ENCODE measurements at places on chromosomes 16 and 17.

DNA sequence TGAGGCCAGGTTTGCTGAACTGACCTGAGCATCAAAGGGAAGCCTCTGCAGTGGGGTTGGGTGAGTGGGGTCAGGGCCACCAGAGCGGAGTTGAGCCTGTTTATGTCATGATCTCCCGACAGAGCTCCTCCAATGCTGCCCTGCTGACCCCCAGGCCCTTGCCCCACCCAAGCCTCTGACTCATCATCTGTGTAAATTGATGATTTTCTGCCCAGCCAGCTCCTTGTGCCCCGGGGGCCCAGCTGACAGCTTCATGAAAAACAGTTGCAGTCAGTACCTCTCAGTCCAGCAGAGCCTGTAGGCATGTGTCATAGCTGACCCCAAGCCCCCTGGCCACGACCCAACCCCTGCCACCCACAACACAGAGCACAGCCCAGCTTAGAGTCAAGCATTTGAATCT lies 134.9 kb downstream of the CCT6B start:
- H3K4me3 ChIP-seq = no peak overlapping the region
- no peak overlapping the region for H3K27ac ChIP-seq
- no peak for DNase-seq
- H3K4me1 ChIP-seq = no peaks in the 10 kb centered on the region
- H3K27me3 ChIP-seq = peaks cover 5% of the 10 kb centered on the region

DNA sequence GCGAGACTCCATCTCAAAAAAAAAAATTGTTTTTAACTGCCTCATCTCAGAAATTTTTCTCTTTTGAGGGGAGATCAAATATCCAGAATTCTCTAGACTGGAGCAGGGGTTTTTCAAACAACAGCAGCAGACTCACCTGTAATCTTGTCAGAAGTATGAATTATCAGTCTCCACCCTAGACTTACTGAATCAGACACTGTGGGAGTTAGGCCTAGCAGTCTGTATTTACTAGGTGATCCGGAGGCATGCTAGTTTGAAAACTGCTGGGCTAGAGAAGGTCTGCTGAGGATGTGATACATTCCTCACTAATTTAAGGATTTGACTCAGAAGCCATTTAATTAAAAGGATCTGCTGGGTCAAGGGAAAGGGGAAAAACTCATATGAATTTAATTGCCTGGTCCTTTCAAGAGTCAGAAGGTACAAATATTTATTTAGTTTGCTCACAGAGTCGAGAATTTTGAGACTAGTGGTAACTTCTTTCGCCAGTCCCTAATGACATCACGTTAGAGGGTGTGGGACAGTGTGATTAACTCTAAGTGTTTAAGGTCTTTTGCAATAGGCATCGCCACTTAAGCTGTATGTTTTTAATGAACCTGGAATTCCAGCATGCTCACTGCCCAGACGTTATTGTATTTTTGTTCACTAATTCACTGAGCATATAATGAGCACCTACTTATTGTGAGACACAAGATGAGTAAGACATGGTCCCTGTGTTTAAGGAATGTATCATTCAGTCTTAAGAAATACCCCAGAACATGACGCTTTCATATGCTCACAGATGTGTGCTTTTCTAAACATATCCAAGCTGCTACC lies 14.2 kb downstream of the ATP6V0A1 start:
- peaks cover 57% of the 10 kb centered on the region for H3K36me3 ChIP-seq
- H3K27me3 ChIP-seq = no peaks in the 10 kb centered on the region
- H3K4me3 ChIP-seq = no peak overlapping the region
- peaks cover 18% of the 10 kb centered on the region for H3K4me1 ChIP-seq

- no peak overlapping the region for H3K4me3 ChIP-seq
- H3K4me1 ChIP-seq = peaks cover 40% of the 10 kb centered on the region
- no peak for DNase-seq
These were observed 185.4 kb downstream of the SEC14L1 start for GRCh38 chr17:77326076-77326591.

GRCh38 chr16:83847371-83848225 lies 39.8 kb downstream of the HSBP1 start:
- H3K4me1 ChIP-seq = no peaks in the 10 kb centered on the region
- H3K27ac ChIP-seq = no peak overlapping the region
- DNase-seq = no peak
- H3K36me3 ChIP-seq = no peaks in the 10 kb centered on the region
- H3K27me3 ChIP-seq = peaks cover 10% of the 10 kb centered on the region
- H3K4me3 ChIP-seq = no peak overlapping the region

DNA sequence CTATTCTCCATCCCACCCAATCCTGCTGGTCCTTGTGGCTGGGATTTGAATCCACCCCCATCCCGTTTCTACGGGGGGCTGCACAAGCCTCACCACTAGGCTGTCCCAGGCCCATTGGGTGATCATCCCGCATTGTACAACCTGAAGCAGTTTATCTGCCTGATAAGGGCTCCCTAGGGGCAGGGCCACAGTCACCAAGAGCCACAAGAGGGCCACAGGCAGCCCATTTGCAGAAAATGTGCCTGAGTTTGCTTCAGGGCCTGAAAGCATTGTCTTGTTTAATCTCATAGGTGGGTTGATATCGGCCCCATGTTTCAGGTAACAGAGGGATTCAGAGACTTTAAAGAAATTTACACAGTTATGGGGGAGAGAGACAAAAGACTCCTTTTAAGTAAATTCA lies 245.0 kb downstream of the CPPED1 start:
- H3K36me3 ChIP-seq = peaks cover 34% of the 10 kb centered on the region
- H3K27ac ChIP-seq = no peak overlapping the region
- no peaks in the 10 kb centered on the region for H3K27me3 ChIP-seq
- H3K4me3 ChIP-seq = no peak overlapping the region

DNA sequence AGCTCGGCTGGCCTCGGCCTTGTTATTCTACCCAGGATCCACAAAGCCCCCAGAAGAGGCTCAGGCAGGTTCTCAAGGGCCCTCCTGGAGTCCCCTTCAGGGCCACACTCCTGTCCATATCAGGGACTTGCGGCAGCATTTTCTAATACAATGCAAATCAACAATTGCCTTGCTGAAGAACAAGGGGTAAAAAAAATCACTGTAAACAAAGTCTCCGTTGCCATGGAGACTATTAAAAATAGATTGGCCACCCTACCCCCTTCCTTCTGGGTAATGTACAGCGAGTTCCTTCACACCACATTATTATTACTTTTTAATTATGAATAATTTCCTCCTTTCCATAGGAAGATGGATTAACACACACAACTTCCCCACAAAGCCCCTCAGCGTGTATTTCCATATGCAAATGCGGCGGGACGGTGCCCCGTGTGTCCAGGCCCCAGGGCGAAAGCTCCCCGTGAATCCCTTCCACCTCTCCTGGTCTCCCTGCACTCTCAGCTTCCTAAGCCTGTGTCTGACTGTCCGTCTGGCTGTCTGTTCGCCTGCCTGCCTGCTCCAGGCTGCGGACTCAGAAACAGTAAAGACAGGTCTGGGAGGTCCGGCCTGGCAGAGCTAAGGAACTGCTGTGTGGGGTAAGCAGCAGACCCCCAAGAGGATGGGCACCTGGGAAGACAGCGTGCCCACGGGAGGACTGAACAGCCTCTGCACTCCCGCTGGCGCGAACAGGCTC lies 196.6 kb downstream of the RBFOX3 start:
- H3K4me1 ChIP-seq = no peaks in the 10 kb centered on the region
- no peak overlapping the region for H3K27ac ChIP-seq
- no peaks in the 10 kb centered on the region for H3K36me3 ChIP-seq
- no peaks in the 10 kb centered on the region for H3K27me3 ChIP-seq

DNA sequence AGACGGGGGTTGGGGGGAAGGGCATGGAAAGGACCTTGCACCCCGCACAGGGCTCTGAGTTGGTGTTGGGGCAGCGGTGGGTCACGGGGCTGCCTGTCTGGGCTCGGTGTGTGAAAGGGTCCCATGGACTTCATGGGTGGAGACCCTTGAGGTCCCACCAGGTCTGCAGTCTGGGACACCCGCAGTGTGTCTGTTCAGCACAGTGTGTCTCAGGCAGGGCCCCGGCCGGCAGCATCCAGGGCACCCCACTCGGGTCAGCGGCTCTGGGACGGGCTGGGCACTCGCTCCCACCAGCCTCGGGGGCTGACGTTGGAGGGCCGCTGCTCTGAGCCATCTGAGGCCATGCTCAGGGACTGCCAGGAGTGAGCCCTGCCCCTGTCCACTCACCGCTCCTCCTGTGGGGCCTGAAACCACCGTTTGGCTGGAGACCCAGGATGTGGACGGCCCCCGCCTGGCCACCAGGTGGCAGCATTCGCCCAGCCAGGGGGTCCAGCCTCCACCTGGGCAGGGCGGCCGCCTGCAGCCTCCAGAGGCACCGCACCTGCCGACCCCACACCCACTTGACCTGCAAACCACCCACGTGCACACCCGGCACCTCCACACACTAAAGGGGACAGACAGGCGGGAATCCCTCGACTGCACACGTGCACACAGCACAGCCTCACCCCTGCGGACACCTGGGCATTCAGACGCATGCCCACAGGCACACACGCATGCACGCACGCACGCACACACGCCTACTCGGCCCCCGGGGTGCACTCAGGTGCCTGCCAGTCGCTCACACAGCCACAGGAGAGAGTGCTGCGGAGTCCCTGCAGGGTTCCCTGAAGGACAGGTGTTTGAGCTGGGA lies 10.1 kb upstream of the ZFPM1 start:
- H3K36me3 ChIP-seq = no peaks in the 10 kb centered on the region
- no peak overlapping the region for H3K4me3 ChIP-seq
- H3K4me1 ChIP-seq = no peaks in the 10 kb centered on the region

- H3K4me1 ChIP-seq = peaks cover 63% of the 10 kb centered on the region
- peaks cover 7% of the 10 kb centered on the region for H3K27me3 ChIP-seq
- DNase-seq = peak; percentile 53
- H3K4me3 ChIP-seq = peak overlapping the region; percentile 95
These were observed 58.2 kb upstream of the RPH3AL start for GRCh38 chr17:410543-411401.
